Activated CD4-positive, alpha-beta T cell treated with anti-CD3 and anti-CD28 coated beads for 36 hours (primary cell): ENCODE measurements at places on chromosomes 2 and 18. TPM values are rescaled to one million over a fixed set of nuclear protein-coding genes. Genes with fewer than 3 reads are reported as not detected.

The CABYR gene
- 0.83 TPM for total RNA-seq

The OSR1 gene
- not detected for total RNA-seq

The COL5A2 gene
- 0.50 TPM for total RNA-seq

GRCh38 chr18:6546229-6546628 lies 131.5 kb upstream of the L3MBTL4 start:
- no peaks in the 10 kb centered on the region for H3K36me3 ChIP-seq
- H3K27me3 ChIP-seq: peaks cover 2% of the 10 kb centered on the region
- no peaks in the 10 kb centered on the region for H3K4me1 ChIP-seq
- no peak for DNase-seq

- no peak overlapping the region for H3K27ac ChIP-seq
- DNase-seq: no peak
- H3K4me3 ChIP-seq: no peak overlapping the region
- peaks cover 23% of the 10 kb centered on the region for H3K4me1 ChIP-seq
- no peaks in the 10 kb centered on the region for H3K27me3 ChIP-seq
These were observed 34.2 kb downstream of the FAM178B start for GRCh38 chr2:96952016-96952750.

DNA sequence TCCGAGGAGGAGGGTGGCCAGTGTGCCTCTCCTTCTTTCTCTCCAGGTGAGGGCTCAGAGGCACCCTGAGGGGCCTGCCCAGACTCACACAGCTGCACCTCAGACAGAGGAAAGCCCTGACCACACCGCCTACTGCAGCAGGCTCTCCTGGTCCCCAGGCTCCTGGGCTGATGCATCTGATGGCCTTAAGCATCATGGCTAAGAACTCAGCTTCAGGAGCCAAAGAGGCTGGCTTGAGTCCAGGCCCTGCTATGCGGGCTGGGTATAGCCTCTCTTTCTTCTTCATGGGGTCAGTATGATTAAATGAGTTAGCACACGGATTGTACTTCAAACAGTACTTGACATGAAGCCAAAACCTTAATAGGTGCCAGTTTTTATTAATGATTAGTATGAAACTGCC lies 89.6 kb downstream of the TGFA start:
- no peak overlapping the region for H3K4me3 ChIP-seq
- no peak overlapping the region for H3K27ac ChIP-seq
- H3K36me3 ChIP-seq: no peaks in the 10 kb centered on the region
- H3K27me3 ChIP-seq: no peaks in the 10 kb centered on the region
- no peak for DNase-seq
